ENCODE measurements at places on chromosomes 7 and 10.

GRCh38 chr10:24035761-24036160 lies 173.2 kb upstream of the KIAA1217 start:
- no peak for DNase-seq

DNA sequence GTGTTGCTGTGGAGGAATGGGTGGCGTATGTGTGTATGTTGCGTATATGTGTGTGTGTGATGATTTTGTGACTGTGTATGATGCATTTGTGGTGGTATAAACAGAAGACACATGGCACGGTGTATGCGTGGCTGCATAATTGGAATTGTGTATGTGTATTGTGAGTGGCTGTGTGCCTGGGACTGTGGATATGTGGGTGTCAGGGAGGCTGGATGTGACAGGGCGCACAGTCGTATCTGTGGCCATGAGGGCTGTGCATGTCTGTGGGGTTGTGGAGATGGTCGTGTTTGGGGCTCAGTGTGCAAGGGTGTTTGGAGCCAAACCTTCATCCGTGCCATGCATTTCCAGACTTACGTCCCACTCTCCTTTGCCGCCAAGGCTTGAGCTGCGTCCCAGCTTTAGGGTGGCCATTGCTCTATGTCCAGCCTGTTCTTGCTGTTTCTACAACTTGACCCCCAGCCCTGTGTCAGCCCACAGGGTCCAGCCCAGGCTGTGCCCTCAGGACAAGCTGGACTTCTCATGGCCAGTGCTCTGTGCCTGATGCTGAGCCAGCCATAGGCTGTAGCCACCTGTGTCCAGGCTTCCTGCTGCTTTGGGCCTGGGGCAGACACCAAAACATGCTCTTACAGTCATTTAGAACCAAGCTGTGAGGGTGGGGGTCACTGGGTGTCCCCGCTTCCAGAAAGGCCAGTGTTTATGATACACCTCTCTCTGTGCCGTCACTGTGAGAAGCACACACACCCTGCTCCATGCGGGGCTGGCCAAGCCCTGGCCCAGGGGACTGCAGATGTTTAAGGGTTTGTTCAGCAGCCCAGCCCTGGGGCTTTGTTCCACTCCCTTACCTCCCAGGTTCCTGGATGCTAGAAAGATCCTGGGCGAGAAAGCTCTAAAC lies 127.6 kb downstream of the NEURL1 start:
- no peak for DNase-seq

DNA sequence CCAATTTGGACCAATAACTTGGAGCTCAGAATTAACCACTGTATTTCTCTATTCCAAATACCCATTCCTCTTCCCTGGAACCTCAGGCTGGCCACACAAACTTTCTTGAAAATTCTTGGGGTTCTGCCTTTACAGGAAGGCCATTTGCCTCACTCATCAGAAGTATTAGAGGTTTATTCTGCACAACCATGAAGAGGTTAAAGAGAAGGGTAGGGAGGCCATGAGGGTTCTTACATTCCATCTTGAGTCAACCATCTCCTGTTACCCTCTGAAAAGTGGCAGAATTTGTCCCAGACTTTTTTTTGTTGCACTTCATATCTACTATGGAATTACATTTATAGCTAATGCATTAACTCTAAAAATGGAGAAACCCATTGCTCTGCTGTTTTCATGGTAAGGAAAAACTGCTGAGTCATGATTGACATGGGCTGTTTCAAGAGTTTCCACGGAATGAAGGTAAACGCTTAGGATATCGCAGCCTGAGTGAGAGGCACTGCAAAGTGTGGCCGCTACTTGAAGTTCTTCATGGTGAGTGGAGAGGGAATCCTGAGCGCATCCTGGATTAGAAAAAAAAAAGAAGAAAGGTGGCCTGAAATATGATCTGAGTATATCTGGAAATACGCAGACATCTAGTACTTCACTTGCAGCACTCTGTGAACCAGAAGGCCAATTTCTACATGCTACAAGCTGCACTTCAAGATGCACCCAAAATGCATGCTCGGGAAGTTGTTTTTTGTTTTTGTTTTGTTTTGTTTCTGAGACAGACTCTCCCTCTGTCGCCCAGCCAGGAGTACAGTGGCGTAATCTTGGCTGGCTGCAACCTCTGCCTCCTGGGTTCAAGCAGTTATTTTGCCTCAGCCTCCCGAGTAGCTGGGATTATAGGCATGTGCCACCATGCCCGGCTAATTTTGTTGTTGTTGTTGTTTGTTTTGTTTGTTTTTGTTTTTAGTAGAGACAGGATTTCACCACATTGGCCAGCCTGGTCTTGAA lies 83.7 kb downstream of the KIAA1217 start:
- DNase-seq = no peak

- DNase-seq = no peak
Measured at GRCh38 chr7:127914693-127915092, 116.5 kb downstream of the LRRC4 start.

DNA sequence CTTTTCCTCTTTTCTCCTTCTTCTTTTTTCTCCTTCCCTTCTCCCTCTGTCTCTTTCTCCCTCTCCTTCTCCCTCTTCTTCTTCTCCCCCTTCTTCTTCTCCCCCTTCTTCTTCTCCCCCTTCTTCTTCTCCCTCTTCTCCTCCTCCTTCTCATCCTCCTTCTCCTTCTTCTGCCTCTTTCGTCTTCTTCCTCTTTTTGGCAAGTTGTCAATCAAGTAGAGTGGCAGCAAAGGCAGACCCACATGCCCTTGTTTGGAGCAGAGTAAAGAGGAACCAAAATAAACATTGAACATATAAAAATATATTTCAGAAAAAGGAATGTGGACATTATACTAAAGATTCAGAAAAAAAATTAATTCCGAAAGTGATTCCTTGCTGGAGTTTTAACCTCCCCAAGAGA lies 59.6 kb upstream of the ZNF33B start:
- DNase-seq = no peak

GRCh38 chr10:129945941-129946760 lies 17.9 kb downstream of the EBF3 start:
- DNase-seq = no peak
